ENCODE measurements at places on chromosomes 12 and 14.
A peak's percentile ranks its signal among the peaks of the same experiment; 100 is the strongest.

DNA sequence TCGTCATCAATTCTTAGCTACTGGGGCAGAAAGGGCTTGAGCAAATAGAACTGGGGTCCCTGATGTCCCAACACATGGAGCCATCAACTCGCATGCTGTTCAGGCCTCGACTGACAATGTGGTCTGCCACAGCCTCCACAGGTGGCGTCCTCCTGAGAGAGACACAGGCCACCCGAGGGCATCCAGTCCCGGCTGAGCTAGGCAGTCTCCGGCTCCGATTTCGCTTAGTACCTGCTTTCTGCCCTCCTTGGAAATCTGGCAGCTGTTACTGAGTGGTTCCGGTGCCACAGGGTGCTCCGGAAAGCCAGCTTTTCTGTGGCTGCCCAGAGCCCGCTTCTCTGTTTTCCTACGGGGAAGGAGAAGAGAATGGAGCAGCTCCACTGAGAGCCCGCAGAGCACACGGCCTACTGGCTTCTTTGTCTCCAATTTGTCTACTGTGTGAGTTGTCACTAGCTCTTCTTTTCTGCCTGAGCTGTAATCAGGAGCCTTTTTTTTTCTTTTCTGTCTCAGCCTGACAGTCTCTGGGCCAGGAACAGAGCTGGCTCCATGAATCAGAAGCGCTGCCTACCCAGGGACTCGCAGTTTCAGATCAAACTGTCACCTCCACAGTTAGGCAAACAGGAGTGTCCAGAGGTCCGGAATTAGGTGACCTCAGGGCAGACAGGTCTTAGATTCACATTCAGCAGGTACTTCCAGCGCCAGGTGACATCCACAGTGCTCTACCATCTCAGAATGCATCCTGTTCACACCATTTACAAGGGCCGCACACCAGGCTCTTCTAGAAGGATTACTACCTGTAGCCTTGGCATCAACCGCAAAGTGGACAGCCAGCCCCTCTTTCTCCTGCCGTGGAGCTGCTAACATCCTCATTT is 73.3 kb downstream of the MOK start:
- DNase-seq: no peak

- DNase-seq: no peak
These were observed 229.2 kb downstream of the SPTSSA start for GRCh38 chr14:34232790-34233189.

DNA sequence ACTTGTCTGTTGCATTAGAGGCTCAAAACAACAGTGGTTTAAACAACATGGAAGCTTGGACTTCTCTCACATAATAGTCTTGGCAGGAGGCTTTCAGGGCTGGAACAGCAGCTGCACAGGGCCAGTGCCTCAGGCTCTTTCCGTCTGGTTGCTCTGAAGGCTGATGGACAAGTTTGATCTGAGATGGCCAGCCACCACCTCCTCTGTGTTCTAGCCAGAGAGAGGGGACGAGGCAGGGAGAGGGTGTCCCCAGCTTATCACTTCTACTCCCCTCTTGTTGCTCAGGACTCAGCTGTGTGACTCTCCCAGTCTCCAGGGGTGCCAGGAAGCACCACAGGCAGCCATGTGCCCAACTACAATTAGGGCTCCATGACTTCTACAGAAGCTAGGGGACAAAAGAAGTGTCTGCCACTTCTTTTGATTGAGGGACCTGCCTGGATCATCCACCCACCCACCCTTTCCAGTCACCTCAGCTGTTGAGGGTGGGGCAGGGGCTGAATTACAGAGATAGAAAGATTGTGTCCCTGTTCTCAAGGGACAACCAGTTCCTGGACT is 46.6 kb downstream of the SMIM41 start:
- DNase-seq: peak; percentile 10

GRCh38 chr12:79935624-79936345 is 888 bp upstream of the PPP1R12A start:
- no peak for DNase-seq

- DNase-seq: no peak
These were observed 75.9 kb downstream of the ITPK1 start for GRCh38 chr14:93039649-93040315.

DNA sequence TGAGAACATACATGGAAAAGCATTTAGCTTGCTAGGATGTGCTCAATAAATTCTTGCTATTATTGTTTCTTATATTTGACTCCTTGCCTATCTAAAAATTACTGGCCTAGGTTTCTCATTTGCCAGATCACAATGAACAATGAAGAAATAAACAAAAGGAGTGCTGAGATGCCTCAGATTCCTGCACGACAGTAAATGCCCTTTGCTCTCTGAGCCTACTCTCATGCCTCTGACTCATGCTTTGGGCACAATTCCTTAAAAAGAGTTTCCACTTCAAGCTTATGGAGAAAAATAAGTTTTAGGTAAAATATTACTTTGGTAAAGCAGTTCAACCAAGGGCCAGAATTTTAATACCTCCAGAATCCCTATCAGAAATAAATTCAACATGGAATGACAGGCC is 30.9 kb downstream of the GRIN2B start:
- no peak for DNase-seq

GRCh38 chr12:18074001-18074400 is 16.0 kb downstream of the RERGL start:
- no peak for DNase-seq

DNA sequence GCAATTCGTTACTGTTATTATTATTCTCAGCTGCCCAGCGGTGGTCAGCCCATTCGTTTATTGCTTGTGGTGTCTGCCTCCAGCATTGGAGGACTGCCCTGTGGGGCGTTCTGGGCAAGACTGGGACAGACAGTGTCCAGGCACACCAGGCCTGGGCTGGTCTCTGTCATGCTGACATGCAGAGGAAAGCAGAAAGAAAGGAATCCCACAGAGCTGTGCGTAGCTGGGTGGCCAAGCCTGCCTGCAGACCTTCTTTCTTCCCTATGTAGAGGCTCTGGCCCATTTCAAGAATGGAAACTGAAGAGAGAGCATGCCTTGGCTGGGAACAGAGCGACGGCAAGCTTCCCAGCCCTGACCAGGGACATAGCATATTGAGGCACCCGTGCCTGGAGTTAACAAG is 525.3 kb upstream of the TBX3 start:
- DNase-seq: no peak

- no peak for DNase-seq
These were observed 21.6 kb downstream of the MRPS35 start for GRCh38 chr12:27732281-27732680.

- no peak for DNase-seq
These were observed 113.7 kb upstream of the KITLG start for GRCh38 chr12:88693837-88694445.

GRCh38 chr12:84891106-84891838 is 21.3 kb downstream of the SLC6A15 start:
- no peak for DNase-seq

- no peak for DNase-seq
These were observed 3.0 kb upstream of the TBX3 start for GRCh38 chr12:114686773-114687500.

DNA sequence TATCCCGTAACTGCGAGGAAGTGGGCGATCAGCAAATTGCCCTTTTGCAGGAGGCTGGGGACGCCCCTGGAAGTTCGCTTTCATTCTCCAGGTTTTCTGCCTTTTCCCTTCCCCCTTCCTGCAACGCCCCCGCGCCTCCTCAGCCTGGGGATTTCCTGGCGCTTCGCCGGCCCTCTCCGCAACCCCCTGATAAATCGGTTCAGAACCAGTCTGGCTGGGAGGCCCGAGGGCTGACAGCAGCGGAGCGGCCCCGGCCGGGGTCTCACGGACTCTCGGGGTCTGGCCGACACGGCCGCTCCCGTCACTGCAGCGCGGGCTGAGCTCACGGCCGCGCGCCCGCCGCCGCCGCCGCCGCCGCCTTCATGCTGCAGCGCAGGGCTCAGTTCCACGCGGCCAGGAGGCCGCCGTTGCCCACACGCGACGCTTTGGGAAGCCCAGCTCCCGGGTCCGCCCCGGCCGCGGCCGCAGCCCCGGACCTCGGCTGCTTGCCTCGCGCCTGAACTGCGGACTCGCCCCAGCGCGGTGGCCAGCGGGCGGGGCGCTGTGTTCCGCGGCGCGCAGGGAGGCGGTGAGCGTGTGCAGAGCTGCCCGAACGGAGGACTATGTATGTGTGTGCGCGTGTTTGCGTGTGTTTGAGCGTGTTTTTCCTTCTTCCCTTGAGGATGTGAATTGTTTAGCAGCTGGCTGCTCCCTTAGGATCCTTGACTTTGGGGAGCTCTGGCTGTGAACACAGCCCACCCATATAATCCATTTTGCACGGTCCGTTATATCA is at the start of gene LRFN5:
Gene LRFN5 (plus strand): TSS at position 345 of the 772 bp plus-strand sequence.
- peak; percentile 41 for DNase-seq

DNA sequence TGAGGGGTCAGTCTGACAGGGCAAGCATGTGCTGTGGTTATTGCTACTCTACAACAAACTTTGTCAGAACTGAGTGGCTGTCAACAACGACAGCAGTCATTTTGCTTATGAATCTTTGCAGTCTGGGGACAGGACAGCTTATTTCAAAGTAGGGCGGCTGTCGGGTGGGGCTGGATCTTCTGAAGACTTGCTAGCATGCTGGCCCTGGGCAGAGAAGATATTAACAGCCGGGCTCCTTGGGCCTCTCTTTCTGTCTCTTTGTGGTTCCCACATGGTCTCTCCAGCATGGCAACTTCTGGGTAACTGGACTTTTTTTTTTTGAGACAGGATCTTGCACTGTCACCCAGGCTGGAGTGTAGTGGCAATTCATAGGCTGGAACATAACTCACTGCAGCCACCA is 33.9 kb upstream of the ALDH2 start:
- no peak for DNase-seq

DNA sequence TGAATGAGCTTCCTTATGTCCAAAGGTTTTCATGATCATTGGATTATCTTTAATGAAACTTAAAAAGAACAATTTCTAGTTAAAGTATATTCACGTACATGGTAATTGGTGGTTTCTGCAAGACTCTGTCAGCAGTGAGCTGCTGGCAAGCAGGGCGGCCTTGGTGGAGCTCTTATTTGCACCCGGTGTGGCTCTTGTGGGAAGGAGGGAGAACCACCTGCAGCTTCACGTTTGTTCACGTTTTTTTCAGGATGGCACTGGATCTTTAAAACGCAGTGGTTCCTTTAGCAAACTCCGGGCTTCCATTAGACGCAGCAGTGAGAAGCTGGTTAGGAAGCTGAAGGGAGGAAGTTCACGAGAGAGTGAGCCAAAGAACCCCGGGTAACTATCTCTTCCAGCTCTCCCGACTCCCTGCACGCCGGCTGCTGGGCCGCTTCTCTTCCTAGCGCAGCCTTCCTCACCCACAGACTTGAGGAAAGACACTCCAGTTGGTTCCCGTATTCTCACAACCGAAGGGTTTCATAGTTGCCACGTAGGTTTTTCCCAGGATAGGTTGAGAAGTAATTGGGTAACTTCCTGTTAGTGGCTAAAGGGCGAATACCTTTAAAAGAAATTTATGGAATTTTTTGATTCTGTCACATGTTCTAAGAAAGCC is 28.3 kb downstream of the XRCC3 start:
- DNase-seq: no peak

- DNase-seq: no peak
These were observed 58.8 kb downstream of the GPR68 start for GRCh38 chr14:91185721-91186120.

GRCh38 chr12:125216756-125217155 is 151.5 kb downstream of the AACS start:
- DNase-seq: no peak

DNA sequence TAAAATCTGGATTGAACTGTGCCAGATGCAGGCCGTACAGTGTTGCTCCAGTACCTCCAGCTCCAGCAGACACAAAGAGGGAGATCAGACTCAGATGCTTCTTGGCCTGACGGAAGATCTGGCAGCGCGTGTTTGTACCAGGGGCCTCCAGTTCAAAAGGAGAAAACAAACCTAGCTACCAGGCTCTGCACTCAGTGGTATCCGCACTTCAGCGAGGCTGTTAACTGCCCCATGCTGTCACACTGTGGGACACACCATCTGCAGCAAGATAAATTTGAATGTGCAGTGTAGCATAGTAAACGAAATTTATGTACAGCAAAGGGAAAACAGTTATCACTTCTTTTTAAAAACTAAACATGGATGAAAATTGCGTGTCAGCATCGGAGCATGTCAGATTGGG is 5.1 kb downstream of the DYNC1H1 start:
- DNase-seq: no peak

DNA sequence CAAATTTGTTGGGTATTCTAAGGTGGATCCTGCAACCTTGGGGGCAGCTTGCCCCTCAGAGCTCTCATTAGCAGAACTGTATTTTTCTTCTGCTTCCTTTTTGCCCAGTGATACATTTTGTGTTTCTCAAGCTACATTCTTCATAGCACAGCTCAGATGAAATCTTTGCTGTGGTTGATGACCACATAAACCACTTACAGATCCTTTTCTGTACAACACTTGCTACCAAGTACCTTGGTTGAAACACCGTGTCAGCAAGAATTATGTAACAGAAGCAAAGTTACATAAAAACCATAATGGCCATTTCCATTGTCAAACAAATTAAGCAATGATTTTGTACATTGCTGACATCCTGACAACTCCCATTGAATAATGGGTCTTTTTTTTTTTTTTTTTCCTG is 9.7 kb upstream of the PLBD1 start:
- no peak for DNase-seq

DNA sequence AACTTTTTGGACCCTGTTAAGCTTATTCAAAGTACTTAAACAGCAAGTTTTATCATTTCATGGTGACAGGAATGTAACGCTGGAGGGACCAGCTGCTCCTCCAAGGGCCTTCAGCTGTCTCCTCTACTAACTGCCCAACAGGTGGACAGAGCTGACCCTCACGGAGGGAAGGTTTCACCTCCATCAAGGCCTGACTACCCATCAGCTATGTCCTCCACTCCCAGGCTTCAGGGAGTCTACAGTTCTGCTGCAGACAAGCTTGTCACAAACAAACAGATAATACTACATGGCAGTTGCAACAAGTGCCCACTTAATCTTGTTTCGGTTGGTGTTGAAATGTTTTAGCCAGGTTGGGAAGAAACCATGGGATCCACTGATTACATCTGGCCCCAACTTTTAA is 175.1 kb downstream of the TTC7B start:
- DNase-seq: no peak

DNA sequence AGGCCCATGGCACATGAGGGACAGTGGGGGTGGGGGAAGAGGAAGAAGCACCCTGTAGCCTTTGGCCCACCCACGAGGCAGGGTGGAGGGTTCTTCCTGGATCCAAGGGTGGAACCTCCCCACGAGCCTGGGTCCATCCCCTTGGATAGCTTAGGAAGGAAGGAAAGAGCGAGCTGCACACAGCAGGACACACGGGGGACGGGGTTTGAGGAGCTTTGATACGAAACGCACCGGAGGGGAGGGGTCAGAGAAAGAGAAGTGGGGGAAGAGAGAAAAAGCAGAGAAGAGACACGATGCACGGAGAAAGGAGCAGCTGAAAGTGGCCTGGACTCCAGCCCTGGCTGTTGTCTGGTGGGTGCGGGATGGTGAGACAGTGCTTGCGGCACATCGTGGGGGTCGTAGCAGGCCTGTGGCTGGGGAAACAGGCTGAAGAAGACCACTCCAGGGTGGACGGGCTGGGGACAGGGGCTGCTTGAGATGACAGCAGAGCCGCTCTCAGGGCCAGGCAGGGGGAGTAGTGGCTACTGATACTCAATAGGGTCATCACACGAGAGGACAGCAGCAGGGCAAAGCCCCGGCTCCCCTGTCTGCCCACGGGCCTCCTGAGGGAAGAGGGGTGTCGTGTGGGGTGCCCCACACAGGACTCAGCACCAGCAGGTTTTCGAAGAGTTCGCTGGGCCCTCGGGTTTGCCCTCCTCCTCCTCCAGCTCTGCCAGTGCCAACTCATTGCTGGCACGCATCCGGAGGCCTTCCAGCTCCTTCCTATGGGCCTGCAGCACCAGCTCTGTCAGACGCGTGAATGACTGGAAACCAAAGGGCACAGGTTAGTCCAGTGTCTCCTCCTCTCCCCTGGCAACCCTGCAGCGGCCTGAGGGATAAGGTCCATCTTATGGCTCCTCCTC is 5.4 kb upstream of the GPX2 start:
- no peak for DNase-seq

GRCh38 chr14:58737511-58737910 is 99.7 kb downstream of the DACT1 start:
- no peak for DNase-seq

Measured in GM13976 (cell line).